ENCODE measurements at places on chromosomes 5 and 9.

DNA sequence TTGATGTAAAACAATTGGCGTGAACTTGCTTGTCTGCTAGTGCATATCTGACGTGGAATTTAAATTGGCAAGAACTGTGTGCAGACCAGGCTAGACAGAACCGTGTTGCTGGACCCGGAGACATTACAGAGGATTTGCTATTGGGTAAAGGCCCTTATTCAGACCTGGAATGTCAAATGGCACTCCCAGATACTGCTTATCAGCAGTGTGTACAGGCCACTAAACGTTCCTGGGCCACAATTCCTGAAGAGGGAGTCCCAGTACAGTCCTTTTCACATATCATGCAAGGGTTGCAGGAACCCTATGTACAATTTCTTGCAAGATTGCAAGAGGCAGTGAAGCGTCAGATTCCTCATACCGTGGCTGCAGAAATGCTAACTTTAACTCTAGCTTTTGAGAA, 13.5 kb upstream of the MCCC2 start:
- no peak for DNase-seq

- no peak for DNase-seq
Measured at GRCh38 chr5:79687889-79688288, 1.7 kb upstream of the CMYA5 start.

- DNase-seq, result no peak
Measured at GRCh38 chr9:28758341-28758740, 1185.1 kb upstream of the C9orf72 start.

GRCh38 chr5:37554938-37555337, 175.8 kb downstream of the WDR70 start:
- DNase-seq, result no peak

DNA sequence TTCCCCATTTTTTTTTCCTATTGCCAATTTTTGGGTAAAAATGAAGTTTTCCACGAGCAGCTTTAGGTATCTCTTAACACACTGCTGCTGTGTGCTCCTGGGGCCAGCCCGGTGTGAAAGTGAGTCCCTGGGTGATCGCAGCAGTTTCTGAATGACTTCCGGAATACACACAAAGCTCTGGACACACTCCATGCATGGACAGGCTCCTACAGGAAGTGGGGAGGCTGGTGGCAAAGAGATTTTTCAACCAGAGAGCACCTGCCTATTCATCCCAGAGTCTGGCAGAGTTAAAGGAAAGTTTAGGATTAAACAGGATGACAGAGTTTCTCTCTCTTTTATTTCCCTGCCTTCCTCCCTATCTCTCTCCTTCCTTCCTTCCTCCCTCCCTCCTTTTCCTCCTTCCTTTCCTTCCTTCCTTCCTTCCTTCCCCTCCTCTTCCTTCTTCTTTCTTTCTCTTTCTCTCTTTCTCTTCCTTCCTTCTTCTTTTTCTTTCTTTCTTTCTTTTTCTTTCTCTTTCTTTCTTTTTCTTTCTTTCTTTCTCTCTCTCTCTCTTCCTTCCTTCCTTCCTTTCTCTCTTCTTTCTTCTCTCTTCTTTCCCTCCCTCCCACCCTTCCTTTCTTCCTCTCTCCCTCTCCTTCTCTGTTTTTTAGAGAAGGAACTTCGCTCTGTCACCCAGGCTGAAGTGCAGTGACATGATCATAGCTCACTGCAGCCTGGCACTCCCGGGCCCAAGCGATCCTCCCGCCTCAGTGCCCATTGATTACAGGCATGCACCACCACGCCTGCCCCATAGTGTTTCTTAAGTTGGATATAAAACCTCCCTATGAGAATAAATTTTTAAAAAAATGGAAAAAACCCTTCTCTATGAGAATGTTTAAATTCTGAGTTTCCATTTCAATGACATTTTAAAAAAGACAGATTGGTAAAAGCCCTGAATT, 38.7 kb upstream of the UBTD2 start:
- no peak for DNase-seq

- no peak for DNase-seq
Measured at GRCh38 chr5:79236970-79237739, 1.2 kb downstream of the JMY start.

GRCh38 chr5:133627180-133627579, 14.8 kb upstream of the FSTL4 start:
- no peak for DNase-seq

GRCh38 chr5:154039458-154039829, 677 bp downstream of the MFAP3 start:
- no peak for DNase-seq
